IPS DF 6.9 (cell line): ENCODE measurements at places on chromosomes 1 and 21.

GRCh38 chr1:160887071-160887470, 2.1 kb upstream of the ITLN1 start:
- no peak for DNase-seq

GRCh38 chr1:99648107-99648506, 2.2 kb downstream of the PALMD start:
- no peak for DNase-seq

DNA sequence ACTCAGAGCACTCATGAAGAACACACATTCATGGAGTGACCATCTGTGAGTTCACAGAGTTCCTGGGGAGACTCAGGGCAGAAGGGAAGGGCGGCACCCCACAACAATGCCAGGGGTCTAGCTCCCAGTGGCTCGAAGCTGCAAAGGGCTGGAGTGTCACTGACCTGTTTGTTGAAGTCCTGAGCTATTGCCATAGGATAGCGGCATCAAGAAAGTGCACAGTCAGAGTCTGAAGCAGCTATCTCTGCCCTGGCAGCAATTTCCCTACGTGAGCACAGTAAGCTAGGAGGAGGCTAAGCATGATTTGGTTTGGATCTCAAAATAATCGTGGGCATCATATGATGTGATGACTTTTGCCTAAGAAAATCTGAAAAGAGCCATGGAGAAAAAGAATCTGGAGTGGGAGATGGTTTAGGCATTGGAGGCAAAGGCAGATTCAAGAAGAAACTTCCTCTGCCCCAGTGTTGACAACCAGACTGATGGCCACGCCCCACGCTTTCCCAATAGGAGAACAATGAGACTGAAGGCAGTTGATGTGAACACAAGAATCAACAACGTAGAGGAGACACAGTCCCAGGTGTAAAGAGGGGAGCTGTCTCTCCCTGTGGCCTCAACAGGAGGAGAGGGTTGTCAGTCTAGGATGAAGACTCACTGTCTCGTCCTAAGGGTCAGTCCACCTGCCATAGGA, 100.0 kb upstream of the SLC25A33 start:
- no peak for DNase-seq

DNA sequence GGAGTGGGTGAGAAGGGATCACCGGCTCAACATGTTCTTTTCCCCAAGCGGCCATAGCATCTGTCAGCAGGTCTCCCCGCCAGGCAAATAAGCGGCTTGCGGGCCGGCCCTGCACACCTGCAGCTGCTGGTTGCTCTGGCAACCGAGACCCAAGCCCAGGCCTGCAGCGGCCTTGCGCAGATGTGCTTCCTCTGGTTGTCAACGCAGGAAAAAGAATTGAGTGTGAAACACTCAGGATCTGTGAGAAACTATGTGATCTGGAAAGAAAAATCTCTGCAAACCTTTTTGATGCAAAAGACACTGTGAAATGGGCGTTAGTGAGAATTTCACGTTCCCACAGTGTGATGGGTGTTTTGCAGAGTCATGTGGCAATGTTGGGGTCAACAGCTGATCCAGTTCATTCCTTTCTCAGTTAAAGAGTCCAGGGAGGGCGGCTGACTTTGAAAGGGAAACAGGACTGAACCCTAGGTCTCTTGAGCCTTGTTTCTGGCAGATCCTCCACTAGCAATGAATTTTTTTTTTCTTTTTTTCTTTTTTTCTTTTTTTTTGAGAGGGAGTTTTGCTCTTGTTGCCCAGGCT, 28.4 kb downstream of the TOMM20 start:
- no peak for DNase-seq

DNA sequence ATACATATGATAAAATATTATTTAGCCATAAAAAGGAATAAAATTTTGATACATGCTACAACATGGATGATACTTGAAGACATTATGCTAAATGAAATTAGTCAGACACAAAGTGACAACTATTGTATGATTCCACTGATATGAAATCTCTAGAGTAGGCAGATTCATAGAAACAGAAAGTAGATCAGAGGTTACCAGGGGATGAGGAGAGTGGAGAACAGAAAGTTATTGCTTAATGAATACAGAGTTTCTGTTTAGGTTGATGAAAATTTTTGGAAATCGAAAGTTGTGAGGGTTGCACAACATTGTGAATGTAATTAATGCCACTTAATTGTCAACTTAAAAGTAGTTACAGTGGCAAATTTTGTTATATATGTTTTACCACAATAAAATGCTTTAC, 315.7 kb upstream of the USP25 start:
- DNase-seq: no peak

DNA sequence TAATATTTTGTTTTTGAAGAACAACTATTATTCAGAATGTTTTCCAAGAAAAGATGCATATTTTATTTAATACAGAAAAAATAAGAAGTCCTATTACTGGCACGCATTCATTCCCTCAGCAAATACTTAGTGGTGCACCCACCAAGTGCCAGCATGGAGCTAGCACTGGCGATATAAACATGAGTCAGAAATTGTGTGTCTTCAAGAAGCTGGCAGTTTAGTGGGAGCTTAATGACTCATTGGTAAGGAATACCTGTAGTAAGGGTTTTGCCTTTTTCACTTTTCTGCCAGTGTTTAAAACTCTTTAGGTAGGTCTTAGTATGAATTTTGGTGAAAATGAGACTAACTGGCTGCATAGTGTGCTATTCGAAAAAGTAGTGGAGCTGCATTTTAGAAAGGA, 6.3 kb downstream of the MAGI3 start:
- DNase-seq: no peak

- DNase-seq: no peak
These were observed 150.8 kb downstream of the FASLG start for GRCh38 chr1:172809750-172810149.

GRCh38 chr1:195495720-195496635, 1112.3 kb downstream of the KCNT2 start:
- no peak for DNase-seq

DNA sequence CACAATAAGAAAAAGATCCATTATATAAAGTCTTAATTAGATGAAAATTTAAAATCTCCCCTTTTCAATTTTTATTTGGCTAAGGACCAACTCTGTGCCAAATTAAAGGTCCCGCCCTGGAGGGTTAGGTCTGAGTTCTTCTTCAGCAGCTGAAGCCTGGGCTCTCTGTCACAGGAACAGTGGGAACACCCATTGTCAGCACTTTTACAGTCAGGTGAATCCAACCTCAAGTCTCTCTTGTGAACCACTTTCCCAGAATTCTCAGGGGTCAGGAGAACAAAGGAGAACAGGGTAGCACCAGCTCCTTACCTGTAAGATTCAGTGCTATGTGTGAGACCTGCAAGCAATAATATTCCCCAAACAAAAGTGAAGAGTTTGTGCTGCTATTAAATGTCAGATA, 25.1 kb upstream of the HJV start:
- no peak for DNase-seq

DNA sequence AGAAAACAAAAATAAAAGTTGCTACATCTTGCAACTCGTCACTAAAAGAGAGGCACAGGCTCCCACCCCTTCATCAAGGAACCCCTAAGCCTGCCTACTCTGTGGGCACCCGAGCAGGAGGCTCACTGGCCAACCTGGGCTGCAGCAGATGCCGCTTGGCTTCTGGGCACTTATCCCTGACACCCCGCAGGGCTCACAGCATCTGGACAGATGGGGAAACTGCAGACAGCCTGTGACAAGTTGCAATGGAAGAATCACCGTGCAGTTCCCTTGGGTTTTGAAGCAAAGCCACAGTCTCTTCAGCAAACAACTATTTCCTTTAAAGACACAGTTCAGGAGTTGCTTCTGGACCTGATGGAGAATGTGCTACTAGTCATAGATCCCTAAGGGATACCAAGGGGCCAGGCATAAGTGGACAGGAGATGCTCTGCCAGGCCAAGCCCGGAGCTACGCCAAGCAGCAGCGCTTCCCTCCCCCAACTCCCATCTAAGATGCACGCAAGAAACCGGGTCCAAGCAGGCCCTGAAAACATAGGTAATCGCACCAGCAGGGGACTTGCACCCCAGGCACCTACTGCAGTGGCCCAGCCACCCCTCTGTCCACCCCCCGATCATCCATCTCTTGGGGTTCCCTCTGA, 170.6 kb downstream of the NPHP4 start:
- DNase-seq: no peak

- DNase-seq: no peak
These were observed 55.5 kb upstream of the RGS5 start for GRCh38 chr1:163258181-163258580.

GRCh38 chr1:60598041-60598910, 484.1 kb upstream of the NFIA start:
- DNase-seq: no peak

GRCh38 chr1:17255336-17255735, 6.4 kb downstream of the PADI3 start:
- no peak for DNase-seq

GRCh38 chr1:56911098-56911938, 54.5 kb downstream of the C8B start:
- DNase-seq: no peak

DNA sequence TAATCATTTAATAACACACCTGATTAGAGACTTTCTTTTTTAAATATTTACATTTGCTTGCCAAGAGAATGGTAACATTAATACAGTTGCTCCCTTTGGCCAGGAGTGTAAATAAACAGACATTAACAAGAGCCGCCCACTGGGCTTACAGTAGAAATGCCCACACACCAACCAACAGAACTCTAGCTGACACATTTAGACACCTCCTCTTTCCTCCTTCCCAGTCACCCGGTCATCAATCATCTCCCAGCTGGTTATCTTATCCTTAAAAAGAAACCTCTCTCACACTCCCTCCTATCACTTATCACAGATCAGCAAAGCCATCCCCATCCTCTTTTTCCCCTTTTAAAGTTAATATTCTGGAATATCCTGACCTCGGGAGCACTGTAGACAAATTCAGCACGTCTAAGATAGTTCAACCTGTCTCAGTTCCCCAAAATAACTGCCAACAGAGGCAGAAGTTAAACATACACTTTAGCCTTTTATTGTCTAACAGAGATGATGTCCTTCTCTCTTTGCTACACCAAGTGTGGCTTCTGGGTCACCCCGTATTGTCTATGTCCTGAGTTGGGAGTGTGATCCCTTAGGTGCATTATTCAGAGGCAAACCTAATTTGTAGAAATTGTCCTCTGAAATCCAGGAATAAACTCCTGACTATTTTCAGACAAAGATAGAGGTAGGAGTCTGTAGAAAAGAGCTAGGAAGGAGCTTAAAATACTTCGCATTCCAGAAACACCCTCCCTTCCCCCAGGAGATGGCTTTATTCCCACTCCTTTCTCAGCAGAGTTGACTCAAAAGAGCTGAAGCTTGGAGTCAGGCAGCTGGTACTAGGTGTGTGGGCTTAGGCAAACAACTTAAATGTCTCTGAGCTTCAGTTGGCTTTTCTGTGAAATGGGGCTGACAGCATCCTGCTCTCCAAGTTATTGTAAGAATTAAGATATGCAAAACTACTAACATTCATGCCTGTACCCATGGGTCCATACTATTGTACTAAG, 8.8 kb downstream of the MYCL start:
- no peak for DNase-seq

GRCh38 chr1:109252893-109253802, 3.8 kb downstream of the CELSR2 start:
- DNase-seq: no peak

GRCh38 chr1:229409616-229410369, 24.1 kb downstream of the ACTA1 start:
- DNase-seq: no peak

- DNase-seq: no peak
These were observed 5.3 kb upstream of the CELSR2 start for GRCh38 chr1:109243860-109244552.

- DNase-seq: no peak
These were observed 8.2 kb downstream of the SYT2 start for GRCh38 chr1:202702088-202702487.

GRCh38 chr1:106926803-106927582, 129.5 kb upstream of the PRMT6 start:
- DNase-seq: no peak

DNA sequence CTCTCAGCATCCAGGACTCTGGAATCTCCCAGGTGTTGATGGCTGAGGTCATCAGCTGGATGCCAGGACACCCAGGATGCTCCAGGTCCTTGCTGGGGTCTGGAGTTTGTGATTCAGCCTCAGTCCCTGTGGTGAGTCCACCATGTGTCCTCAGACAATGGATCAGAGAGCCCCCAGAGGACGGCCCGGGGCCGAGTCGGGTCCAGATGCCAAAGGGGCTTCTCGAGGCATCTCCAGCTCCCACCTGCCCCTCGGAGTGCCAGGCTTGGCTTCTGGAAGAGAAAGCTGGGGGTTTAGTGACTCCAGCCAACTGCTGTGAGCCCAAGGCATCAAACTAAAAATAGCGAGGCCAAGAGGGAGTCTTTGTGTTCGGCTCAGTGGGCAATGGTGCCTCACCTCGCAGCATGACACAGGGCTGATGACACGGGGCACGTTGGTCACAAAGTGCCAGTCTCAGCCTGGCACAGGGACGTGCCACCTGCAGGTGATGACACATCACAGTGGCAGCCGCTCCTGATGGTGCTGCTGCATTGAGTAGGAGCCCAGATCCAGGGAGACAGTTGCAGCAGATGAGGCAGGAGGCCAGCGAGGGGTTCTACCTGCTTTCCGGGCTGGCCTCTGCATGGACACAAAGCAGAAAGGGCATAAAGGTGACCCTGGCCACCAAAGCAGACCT, 10.6 kb downstream of the PDE9A start:
- no peak for DNase-seq

GRCh38 chr1:179774000-179774399, 30.9 kb downstream of the FAM163A start:
- no peak for DNase-seq

GRCh38 chr1:153030895-153031294, at the start of gene SPRR1B:
Gene SPRR1B, plus strand, starts transcription at chr1:153031203. Its CDS starts 1,143 bp downstream, at chr1:153032346.
- DNase-seq: no peak

DNA sequence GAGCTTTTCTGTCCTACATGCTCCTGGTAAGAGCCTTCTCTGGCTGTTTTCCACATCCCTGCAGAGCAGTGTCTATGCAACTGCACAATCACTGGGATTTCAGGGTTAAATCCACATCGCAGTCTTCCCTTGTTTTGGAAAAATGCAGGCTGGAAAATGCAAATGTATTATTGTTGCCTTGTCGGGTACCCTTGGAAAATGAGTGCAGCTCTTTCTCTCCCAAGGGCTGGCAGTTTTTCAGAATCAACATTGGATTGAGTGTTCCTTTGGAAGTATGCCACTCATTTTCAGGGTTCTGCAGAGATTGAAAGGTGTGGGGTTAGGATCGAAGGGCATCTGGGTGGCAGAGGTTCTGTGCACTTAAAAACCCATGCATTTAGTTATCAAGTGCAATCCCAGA, 3.2 kb downstream of the NOS1AP start:
- DNase-seq: no peak
